ENCODE measurements at places on chromosomes 7 and 10. TPM values are rescaled to one million over a fixed set of nuclear protein-coding genes. Genes with fewer than 3 reads are reported as not detected.

GRCh38 chr7:100053215-100053614 lies 3.6 kb downstream of the ZSCAN21 start:
- no peak for DNase-seq

DNA sequence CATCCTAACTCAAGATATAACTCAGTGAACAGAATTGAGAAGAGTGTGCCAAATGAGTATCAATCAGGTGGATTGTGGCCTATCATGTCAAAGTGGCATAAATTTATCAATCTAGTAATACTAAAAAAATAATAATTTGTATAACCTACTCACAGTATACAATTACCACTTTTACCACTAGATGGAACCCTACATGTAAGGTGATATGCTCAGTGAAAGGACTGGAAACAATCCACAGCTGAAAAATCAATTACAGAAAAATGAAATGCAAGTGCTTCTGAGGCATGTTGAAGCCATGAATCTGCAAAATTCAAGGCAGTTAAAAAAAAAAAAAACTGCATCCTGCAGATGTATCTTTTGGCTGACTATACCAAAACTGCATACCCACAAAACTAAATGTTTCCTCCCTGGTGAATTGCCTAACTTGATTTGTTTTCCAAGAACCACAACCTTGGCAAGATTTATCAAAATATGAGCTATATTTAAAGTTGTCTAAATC lies 13.9 kb downstream of the ARHGAP19 start:
- no peak for DNase-seq

The TMEM270 gene
- total RNA-seq, result not detected

DNA sequence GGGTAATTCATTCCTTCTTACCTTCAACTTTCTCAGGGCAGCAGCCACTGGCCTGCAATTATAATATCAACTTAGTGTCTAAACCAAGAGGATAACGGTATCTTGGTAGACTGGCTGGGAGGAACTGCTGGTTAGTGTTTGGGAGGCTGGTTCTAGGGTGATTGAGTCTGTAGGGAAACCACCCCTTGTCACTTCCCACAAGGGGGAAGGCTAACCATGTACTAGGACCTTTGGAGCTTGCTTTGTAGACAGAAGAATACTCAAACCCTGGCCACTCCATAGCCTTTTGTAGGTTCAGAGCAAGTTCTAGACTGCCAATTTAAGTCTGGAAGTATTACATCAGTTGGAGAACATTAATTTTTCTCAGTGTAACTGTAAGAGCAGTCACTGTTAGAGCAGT lies 51.3 kb downstream of the NHLRC2 start:
- no peak for DNase-seq

DNA sequence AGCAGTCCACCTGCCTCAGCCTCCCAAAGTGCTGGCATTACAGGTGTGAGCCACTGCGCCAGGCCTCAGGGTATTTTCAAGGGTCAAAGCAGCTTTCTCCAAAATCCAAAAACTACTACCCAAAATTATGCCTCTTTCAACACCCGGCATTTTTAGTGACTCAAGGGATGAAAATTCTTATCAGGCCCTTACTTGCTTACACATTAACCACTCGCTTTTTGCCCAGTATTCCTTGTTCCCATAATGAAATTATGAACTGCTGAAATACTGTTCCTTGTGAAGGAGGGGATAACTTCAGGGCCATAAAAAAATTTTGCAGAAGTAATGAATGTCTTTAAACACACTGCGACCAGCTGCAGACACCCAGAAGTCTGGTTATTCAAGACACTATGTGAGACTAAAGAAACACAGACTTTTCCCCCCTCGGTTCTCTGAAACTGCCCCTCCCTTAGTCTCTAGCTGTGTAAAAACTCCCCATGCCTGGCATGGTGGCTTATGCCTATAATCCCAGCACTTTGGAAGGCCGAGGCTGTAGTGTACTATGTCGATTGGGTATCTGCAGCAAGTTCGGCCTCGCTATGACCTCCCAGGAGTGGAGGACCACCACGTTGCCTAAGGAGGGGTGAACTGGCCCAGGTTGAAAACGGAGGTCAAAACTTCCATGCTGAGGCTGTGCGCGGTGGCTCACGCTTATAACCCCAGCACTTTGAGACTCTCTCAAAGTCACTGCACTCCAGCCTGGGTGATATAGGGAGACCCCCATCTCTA lies 12.0 kb downstream of the FXYD4 start:
- DNase-seq, result no peak

DNA sequence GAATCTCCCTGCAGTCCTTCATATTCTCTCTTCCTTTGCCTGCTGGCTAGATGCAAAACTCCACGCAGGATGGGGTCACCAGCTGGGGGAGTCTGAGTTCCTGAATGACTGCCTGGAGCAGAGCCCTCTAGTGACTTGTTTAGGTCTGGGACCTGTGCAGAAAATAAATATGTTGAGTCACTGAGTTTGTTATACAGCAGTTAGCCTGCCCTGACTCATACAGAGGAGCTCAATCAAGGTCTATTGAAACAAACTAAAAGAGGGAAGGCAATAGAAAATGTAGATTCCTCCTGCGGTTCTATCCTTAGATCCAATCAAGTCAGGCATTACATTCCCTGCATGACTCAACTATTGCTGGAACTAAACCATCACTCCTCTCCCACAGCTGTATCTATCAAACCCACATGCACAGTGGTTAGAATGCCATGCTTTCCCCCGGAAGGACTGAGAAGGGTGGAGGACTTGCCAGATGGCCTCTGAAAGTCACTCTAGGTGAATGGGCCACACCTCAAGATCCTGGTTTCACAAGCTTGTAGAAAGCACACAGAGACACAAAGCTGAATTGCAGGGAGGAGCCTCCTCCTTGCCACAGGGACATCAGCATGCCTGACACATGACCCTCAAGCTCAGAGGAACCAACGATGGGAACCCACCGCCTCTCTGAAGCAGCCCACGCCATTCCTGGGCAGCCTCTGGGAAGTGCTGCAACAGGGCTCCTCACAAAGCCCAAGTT lies 73.9 kb downstream of the SH3PXD2A start:
- DNase-seq, result no peak

The NUTM2A gene
- total RNA-seq, result 3.2 TPM

The LRRD1 gene
- 0.19 TPM for total RNA-seq

DNA sequence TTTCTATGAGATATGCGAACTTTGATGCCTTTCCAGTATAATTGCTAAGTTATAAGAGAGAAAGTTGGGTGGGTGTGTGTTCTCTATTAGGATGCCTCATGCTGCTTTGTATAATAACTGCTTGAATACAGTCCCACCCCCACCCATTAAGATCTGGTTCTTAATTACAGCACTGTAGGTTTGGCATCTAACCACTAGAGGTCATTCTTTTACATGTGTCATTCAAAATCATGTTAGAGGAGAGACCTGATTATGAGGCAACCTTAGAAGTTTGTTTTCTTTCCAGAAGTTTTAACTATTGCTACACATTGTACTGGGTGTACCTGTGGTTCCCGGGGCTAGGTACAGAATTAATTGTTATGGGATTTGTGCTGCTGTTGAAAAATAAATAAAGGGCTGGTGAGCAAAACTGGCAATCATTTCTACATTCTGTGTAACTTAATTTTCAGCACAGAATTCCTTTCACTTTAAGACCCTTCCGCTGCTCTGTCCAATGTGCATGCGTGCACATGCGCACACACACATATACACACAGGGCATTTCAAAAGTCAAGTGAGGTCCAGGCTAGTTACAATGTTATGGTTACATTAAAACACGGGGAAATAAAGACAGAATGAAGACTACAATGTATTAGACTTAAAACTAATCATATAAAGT lies 1156.3 kb downstream of the SORCS3 start:
- DNase-seq, result no peak
